NCI-H2029 (cell line): ENCODE measurements at places on chromosomes 2 and 18.

DNA sequence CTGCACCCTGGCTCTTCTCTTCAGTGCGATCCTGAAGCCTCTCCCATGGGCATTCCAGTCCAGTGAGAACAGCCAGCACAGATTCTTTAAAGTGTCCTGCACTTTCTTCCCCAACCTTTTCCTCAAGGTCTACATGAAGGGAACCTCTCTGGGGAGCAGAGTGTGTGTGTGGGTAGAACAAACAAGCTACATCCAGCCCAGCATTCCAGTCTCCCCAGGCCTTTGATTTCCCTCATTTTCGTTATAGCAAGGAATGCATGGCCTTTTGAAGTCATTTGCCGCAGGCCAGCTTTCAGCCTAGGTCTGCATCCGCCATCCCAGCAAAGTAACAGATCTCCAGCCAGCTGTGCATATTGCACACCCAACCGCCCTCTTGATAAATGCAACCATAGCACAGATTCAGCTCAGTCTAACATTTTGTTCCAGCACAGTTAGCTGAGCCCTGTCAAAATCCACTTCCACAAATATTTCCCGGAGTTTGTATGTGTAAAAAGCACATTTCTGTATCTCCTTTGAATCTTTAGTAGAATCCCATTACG, 44.6 kb downstream of the CD8B2 start:
- DNase-seq, result no peak

DNA sequence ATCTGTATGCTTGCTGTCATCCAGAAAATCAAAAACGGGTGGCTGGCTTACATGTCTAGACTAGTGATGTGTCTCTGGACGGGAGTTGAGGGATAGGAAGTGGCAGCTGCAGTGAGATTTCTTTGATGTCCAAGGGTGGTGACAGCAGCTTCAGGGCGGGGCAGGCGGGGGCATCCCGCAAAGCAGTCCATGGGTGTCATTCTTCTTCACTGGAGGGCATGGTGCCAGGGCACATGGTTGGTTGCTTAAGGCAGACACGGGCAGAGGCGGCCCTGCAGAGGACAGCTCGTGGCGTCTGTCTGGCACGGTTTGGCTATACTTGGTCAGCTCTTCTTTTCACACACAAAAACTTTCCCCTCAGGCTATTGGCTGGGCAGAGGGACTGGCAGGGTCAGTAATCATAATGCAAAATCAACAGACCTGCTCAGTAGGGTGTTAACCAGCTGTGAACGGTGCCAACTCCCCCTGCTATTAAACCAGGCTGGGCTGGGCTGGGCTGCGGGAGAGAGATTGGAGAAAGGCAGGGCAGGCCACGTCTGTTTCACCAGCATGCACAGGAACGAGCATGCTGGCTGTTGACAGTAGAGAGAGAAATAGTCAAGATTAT, 63.7 kb downstream of the COL4A3 start:
- peak; percentile 6 for DNase-seq

DNA sequence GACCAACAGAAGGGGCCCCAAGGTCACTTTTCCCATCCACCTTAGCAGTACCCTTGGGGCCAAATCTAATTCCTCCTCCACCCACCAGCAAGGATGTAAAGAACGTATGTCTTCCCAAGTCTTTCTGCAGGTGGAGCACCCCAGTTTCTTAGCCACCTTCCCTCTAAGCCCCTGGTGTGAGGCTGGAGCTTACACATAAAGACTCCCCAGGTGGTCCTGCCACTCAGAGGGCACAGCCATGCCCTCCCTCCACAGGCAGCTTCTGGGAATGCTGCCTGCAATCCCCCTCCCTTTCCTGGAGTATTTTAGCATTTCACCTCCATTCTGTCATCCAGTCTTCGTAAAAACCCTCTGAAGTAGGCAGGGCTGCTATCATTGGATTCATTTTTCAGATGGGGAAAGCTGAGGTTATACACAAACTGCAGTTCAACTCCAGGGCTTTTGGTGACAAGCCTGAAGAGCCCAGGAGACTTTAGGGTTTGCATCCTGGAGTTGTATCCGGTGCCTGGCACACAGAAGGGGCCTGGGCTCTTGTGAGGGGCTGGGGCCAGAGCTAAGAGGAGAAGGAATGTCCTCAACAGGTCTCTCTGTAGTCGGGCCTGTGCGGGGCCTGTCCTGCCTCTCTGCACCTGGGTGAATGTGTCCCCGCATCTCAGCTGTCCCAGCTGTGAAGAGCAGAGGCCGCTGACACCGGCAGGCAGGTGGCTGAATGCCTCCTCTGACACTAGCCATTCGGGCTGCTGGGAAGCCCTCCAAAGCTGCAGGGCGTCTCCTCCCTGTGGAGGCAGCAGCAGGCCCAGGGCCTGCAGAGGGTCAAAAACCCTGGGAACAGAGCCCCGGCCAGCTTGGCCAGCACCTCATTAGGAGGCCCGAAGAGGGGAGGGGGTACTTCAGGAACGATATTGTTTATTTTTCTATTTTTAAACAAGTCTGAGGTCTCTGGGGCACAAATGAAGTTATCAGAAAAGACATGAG, 27.6 kb downstream of the CIB4 start:
- DNase-seq, result no peak

GRCh38 chr2:156099382-156099781, 233.1 kb downstream of the NR4A2 start:
- DNase-seq, result peak; percentile 4

DNA sequence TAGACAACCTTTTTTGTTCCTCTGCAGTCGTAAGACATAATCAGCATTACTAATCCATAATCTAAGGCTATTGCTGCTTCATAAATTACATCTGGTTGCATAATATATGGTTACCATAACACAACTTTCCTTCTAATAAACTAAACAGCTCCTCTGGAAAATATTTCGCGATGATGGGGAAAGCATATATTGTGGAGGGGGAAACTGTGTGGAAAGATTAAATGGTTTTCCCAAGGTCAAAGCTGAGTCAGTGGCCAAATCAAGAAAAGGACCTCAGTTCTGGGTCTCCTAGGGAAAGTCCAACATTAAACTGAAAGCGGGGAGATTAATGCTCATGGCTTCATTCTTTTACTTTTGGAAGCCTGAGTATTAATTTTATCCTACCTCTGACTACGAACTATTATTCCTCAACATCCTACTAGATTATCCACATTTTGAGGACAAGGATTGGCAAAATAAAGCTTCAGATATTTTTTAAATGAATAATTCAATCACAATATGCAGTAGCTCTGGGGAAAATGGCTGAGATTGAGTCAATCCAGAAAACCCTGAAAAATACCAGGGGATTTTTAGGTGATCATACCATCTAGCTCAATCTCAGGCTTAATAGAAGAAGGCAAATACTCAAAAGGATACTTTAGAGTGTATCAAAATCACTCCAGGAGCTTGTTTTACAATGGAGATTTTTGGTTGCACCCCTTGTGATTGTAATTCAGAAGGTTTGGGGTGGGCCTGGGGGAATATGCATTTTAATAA, 33.8 kb upstream of the STK17B start:
- no peak for DNase-seq

GRCh38 chr2:198611201-198611600, 806.8 kb downstream of the PLCL1 start:
- no peak for DNase-seq

GRCh38 chr2:222306393-222307142, 7.8 kb upstream of the PAX3 start:
- DNase-seq, result no peak

DNA sequence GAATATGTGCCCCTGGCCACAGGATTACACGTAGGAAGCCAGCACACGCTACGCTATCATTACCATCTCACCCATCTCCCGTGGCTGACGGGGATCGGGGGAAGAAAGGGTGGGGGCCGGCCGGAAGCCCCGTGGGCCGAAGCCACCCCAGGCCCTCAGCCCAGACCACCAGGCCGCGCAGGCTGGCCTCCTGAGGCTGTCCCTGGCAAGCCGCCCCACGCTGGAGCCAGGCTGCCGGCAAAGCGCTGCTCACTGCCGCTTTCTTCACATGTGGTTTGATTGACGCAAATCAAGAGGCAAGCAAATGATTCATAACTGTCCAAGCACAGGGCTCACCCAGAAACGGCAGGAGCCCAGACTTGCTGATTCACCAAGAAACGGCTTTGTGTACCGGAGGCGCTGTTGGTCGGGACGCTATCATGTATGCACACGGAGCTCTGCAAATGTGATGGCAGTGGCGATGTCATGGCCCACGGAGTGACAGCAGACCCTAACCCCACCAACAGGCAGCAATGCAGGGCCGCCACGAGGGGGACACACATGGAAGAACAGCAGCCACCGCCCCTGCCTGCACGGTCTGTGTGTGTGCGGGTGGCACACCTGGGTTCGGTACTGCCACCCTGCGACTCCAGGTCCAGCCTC, 125.7 kb downstream of the HDAC4 start:
- DNase-seq, result no peak

DNA sequence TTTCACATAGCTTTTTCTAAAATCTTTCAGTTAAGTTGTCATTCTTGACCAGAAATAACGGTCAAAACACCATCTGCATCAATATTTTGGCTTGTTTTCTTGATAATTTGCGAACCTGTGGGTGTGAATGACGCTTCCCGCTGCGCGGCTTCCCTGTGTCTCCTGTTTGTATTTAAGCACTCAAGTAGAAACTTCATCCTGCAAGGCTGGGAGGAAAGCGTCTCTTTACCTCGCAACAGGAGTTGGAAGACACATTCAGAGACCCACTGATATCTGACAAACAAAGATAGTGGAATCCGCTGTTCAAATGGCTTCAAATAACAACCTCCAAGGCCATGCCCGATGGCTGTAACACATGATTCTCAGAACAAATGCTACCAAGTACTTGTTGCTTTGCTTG, 704.9 kb downstream of the DCDC2C start:
- DNase-seq, result no peak

- DNase-seq, result no peak
Observed at GRCh38 chr2:8059794-8060193, 622.1 kb upstream of the ID2 start.

GRCh38 chr2:66127061-66127460, 307.9 kb upstream of the MEIS1 start:
- DNase-seq, result no peak
